Activated CD4-positive, CD25-positive, alpha-beta regulatory T cell treated with anti-CD3 and anti-CD28 coated beads, Interleukin-2, amount 50 U/mL, for 24 hours (primary cell): ENCODE measurements at places on chromosomes 1 and 21.

- no peak for ATAC-seq
Measured at GRCh38 chr1:240407407-240407806, 204.5 kb downstream of the GREM2 start.

DNA sequence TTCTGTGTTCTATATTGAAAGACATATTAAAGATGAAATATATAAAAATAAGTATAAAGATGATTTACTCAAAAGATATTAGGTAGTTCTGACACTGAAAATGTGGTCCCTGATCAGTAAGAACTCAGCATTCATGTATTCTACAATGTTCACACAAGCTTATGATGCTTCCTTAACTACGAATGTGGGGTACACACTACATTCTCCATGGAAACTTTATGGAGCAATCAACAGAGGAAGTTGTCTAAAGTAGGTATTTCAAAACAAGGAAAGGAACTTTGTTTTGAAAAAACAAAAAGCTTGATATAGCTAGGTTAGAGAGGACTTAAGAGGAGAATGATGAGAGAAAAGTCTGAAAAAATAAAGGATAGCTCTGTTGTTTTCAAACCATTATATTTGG is 119.7 kb upstream of the RGS18 start:
- ATAC-seq = no peak

- ATAC-seq = no peak
Measured at GRCh38 chr21:39561140-39561539, 51.6 kb upstream of the B3GALT5 start.

- ATAC-seq = no peak
Measured at GRCh38 chr1:219523411-219523810, 89.5 kb downstream of the ZC3H11B start.
